ENCODE measurements at places on chromosomes 11 and 22.

DNA sequence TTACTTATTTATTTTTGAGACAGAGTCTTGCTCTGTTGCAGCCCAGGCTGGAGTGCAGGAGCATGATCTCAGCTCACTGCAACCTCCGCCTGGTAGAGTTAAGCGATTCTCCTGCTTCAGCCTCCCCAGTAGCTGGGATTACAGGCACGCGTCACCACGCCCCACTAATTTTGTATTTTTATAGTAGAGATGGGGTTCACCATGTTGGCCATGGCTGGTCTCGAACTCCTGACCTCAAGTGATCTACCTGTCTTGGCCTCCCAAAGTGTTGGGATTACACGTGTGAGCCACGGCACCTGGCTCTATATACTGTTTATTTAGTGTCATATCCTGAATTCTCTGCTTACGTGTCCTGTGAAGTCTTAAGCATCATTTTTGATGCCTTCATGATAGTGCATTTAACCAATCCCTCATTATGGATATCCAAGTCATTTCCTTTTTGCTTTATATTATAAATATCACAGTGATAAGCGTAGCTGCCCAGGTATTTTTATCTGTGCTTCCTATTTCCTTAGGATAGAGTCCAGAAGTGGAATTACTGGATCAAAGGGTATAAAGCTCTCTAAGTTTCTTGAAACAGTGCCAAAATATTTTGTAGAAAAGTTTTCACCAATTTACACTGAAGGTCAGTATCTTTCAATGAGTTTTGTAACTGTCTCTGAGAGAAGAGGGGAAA is 871 bp upstream of the SIDT2 start:
- DNase-seq = no peak

DNA sequence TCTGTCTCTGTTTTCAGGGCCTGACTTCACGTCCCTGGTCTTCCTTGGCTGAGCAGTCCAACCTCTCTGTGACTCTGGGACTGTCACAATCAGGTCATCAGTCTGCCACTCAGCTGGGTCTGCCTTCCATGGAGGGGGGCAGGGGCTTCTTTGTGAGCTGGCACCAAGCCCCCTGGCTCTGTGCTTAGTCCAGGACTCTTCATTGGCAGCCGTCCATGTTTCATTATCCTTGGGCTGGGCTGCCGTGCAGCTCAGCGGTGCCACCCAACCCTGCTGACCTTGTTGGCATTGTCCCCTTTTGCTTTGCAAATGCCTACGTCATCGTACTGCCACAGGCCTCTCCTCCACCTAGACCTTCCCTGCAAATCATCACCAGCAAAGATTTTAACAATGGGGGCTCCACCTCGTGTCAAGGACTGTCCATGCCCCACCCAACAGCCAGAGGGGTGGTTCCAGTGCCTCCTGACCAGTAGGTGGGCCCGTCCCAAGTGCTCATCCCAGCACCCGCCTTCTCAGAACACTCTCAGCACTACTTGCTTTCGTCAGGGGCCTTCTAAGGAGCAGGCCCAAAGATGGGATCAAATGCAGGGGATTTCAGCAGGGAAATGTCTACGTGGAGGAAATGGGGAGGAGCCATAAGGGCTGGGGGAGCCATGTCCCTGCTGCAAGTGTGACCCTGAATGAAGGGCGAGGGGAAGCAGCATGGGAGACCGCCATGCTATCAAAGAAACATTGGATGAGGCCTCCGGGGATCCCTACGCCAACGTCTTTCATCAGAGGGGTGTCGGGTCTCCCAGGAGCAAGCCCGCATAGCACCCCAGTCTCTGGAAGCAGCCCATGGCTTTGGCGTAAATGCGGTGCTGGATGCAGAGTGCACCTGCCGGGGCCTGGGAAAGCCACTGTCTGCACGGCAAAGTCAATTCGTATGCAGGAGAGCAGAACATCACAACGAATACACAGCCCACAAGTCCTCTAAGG is 18.2 kb downstream of the KRTAP5-6 start:
- no peak for DNase-seq

DNA sequence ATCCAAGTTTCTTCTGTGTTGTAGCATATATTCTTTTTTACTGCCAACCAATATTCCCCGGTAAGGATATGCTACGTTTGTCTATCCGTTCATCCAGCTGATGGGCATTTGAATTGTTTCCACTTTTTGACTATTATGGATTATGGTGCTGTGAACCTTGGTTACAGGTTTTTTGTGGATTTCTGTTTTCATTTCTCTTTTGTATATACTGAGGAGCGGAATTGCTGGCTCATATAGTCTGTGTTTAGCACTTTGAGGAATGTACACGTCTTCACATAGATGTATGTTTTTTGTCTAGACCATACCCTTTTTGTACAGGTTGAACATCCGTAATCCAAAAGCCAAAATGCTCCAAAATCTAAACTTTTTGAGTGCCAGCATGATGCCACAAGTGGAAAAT is 23.6 kb downstream of the RCOR2 start:
- DNase-seq = no peak

GRCh38 chr22:28799606-28800307 is 612 bp downstream of the XBP1 start:
- peak; percentile 56 for DNase-seq

DNA sequence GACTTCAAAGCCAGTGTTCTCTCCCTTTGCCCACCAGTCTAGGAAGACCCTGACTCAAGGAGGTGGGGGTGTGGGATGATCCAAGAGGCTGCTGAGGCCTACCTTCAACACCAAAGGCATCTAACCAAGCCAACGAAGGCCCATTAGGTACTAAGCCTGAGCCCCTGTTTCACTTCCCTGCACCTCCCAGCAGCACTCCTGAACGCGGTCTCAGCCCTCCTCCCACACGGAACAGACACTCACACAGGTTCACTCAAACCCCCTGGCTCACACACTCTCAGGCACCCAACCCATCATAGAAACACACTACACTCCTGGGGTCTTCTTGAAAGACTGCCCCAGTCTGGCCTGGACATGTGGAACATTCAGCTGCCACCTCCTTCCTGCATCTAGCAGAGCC is 40.7 kb downstream of the SLC22A12 start:
- DNase-seq = no peak

GRCh38 chr11:70411713-70412452 is 13.6 kb downstream of the CTTN start:
- DNase-seq = no peak

DNA sequence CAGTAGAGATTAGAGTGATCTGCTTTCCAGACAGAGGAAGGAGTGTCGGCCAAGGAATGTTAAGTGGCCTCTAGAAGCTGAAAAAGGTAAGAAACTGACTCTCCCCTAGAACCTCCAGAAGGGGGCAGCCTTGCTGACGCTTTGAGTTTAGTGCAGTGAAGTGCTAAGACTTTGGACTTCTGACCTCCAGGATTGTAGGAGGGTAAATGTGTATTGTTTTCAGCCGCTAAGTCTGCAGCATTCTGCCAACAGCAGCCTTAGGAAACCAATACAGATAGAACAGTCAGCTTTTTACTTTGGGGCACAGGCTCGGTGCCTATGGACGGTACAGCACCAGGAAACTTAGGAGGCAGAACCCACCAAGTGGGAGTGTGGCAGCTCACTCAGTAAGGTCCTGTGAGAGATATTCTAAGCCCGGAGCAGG is 3.6 kb upstream of the TBC1D22A start:
- DNase-seq = peak; percentile 67

- no peak for DNase-seq
Observed at GRCh38 chr11:96869207-96869606, 479.4 kb downstream of the JRKL start.

DNA sequence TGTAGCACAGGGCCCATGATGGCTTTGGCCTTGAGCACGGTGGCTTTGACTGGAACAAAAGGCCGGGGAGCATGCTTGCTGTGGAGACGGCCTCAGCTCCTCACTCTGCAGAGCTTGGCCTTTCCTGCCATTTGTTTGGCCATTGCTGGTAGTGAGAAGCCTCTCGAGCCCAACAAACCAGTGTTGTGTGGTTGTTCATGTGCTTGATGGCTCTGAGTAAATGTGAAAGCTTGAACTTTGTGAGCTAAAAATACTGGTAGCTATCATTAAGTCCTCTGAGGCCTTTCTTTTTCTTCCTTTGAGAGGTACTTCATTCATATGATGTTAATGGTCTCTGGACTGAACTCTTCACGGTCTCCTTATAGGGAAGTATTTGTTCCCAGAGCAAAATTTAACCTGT is 39.6 kb downstream of the NAT10 start:
- DNase-seq = no peak

DNA sequence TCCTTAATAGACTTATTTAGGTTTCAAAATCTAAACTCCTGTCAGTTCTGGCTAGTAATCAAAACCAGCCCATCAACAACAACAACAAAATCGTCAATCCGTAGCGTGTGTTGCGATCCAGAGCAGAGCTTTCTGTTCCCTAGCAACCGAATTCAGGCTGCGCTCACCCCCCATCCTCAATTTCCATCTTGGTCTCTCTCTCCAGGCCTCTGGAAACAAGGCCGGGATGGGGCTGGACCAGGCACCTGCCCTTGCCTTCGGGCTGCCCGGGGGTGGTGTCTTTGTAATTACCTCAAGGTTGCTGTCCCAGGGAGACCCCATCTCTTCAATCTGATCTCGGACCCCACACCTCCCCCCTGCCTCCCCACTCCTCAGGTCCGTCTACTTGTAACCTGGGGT is 1341.5 kb downstream of the BRD1 start:
- no peak for DNase-seq

DNA sequence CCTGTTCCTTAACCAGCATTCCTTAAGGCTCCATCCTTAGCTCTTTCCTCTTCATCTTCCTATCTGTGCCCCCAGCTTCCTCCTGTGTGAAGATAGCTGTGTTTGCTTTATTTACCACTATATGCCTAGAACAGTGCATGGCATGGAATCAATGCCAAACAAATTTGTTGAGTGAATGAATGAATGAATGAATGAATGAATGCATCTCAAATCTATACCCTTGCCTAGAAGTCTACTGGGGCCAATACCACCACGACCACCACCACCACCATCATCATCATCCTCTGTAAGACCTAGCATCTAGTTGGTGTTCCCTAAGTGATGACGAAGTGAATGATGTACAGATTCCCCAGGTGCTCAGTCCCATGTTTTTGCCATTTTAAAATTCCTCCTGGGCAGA is 819 bp upstream of the OTOG start:
- no peak for DNase-seq

GRCh38 chr22:27318516-27318915 is 483.0 kb downstream of the MN1 start:
- no peak for DNase-seq

GRCh38 chr11:78192911-78193351 is 4.2 kb downstream of the USP35 start:
- DNase-seq = no peak

GRCh38 chr22:22512951-22513350 is 4.4 kb upstream of the ZNF280B start:
- DNase-seq = no peak

GRCh38 chr11:33636104-33636503 is 64.5 kb downstream of the C11orf91 start:
- no peak for DNase-seq

- no peak for DNase-seq
Observed at GRCh38 chr11:93213622-93214021, 15.8 kb upstream of the SLC36A4 start.

DNA sequence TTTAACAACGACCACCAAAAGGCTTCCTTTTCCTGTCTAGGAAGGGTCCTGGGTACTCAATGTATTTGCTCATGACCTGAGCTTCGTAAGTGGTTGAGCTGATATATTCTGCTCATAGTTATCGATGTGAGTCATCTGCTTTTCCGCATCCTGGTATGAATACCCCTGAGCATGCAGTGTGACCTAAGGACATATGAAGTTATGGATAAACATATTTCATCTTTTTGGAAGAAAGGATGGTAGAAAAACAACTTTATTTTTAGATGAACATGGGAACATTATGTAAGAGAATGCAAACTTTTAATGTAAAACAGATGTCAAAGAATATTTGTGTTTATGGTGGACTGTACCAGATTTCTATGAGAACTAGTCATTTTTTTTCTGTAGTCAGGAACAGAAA is 28.4 kb downstream of the TRPC6 start:
- no peak for DNase-seq

- no peak for DNase-seq
Observed at GRCh38 chr11:107679255-107680024, 32.4 kb downstream of the SLN start.

DNA sequence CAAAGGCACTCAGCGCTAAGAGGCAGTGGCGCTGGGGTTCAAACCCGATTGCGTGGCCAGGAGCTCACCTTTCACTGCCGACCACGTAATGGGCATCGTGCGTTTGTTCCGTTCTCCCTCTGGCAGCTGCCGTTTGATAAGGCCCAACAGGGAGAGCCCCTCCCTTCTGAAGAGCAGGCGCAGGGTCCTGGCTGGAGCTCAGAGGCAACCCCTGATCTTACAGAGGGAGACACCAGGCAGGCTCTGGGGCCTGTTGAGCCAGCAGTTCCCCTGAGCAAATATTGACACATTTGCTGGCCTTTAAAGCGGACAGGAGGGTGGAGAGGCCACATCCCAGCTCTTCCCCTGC is 11.7 kb upstream of the C1QTNF6 start:
- no peak for DNase-seq

GRCh38 chr11:119172513-119172912 is 4.0 kb downstream of the NLRX1 start:
- no peak for DNase-seq

GRCh38 chr11:46560300-46560991 is 33.4 kb downstream of the AMBRA1 start:
- no peak for DNase-seq

DNA sequence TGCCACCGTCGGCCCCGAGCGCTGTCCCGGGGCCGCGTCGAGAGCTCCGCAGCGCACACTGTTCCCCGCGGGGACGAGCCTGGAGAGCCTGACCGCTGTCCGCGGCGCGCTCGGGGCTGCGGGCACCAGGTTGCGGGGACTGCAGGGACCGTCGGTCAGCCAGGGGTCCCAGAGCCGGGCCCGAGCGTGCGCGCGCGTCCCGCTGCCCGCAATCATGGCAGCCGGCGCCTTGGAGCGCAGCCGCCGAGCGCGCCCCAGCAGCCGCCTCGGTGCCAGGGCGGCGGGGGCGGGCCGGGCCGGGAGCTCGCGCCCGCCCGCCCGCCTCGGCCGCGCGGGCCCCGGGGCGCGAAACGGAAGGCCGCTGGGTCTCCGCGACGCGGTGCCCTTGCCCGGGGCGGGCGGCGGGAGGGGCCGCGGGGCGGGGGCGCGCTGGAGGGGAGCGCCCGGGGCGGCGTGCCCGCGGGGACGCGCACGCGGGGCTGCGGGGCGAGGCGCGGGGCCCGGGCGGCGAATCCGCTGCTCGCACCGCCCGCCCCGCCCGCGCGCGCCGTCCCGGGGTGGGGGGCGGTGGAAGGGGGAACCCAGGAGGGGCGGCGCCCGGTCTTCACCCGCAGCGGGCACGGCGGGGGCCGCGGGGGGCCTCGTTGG is 79.4 kb upstream of the PPARA start:
- peak; percentile 53 for DNase-seq

- DNase-seq = no peak
Observed at GRCh38 chr11:131653260-131653659, 282.8 kb downstream of the NTM start.

GRCh38 chr11:37724315-37724714 is 1126.3 kb upstream of the RAG2 start:
- DNase-seq = no peak

DNA sequence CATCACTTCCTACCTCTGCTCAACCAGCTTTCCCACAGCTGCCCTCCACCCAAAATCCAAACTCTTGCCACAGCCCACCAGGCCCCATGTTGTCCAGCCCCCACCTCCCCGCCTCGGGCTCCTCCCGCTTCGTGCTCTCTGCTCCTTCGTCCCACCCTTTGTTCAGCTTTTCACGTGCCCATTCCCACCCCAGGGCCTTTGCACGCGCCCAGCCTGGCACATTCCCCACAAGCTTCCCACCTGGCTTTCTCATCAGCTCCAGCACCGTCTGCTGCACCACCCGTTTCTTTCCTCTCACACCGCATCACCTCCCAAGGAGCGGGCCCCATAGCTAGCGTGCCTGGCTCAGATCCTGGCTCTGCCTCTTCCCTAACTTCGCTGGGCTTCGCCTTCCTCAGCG is 54.8 kb downstream of the SCUBE1 start:
- no peak for DNase-seq
